Colonic mucosa (tissue), 4 donors: ENCODE measurements at places on chromosomes 11 and 22. TPM values are rescaled to one million over a fixed set of nuclear protein-coding genes. Genes with fewer than 3 reads are reported as not detected.
A peak's percentile ranks its signal among the peaks of the same experiment; 100 is the strongest.

- H3K36me3 ChIP-seq, result no peaks in the 10 kb centered on the region
- no peak overlapping the region for H3K27ac ChIP-seq
- peak; percentile 74 for DNase-seq
- H3K4me1 ChIP-seq, result no peaks in the 10 kb centered on the region
- no peaks in the 10 kb centered on the region for H3K27me3 ChIP-seq
Observed at GRCh38 chr11:17063171-17064002, 14.1 kb downstream of the RPS13 start.

DNA sequence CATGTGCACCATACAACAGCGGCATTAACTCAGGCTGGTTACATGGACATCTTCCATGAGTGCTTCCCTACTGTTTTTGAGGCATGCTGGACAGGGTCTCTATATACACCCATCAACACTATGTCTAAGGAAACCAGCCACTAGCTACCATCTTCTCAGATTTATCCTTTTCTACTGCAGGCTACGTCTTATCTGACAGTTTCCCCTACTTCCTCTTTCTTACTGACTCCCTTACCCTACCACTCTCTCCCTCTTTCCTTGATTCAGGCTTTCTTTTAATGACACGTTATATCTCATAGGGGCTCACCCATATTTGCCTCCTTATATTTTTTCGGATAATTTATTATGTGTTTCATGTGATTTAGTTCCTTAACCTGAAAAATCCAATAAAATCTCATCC, 41.8 kb downstream of the DDI1 start:
- H3K4me3 ChIP-seq, result no peak overlapping the region
- no peaks in the 10 kb centered on the region for H3K4me1 ChIP-seq
- H3K27me3 ChIP-seq, result no peaks in the 10 kb centered on the region
- DNase-seq, result no peak
- no peak overlapping the region for H3K27ac ChIP-seq

GRCh38 chr11:125918140-125918840, 14.0 kb downstream of the DDX25 start:
- no peaks in the 10 kb centered on the region for H3K4me1 ChIP-seq
- H3K36me3 ChIP-seq, result no peaks in the 10 kb centered on the region
- H3K4me3 ChIP-seq, result no peak overlapping the region
- no peak overlapping the region for H3K27ac ChIP-seq

The MS4A3 gene
- not detected for total RNA-seq

DNA sequence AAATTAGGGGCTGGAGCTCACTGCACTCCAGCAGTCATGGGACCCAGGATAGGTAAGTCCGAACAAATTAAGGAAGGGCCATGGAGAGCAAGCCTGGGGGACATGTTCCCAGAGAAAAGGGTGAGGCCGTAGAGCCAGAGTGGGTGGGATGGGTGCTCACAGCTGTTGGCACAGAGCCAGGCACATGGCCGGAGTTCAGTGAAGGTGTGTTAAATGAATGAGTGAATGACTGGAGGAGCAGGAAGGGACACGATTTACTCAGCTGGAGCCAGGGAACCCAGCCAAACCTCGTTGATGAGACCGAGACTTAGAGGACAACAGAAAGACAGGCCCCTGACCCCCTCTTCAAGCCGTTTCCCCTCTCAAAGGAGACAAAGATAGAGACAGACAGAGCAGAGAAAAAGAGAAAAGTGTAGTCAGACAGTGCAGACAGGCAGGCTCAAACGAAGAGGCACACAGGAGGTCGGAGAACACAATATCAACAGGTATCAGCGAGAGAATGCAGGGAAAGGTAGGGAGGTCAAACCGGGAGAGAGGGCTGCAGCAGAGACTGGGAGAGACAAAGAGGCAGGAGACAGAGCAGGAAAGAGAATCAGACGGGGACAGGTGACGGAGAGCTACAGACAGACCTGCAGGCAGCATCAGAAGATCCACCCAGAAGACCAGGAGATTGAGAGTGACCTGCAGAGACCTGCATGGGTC, 590 bp downstream of the SLCO2B1 start:
- H3K4me3 ChIP-seq, result peak overlapping the region; percentile 27
- no peaks in the 10 kb centered on the region for H3K27me3 ChIP-seq
- peak; percentile 92 for DNase-seq
- H3K4me1 ChIP-seq, result peaks cover 22% of the 10 kb centered on the region

DNA sequence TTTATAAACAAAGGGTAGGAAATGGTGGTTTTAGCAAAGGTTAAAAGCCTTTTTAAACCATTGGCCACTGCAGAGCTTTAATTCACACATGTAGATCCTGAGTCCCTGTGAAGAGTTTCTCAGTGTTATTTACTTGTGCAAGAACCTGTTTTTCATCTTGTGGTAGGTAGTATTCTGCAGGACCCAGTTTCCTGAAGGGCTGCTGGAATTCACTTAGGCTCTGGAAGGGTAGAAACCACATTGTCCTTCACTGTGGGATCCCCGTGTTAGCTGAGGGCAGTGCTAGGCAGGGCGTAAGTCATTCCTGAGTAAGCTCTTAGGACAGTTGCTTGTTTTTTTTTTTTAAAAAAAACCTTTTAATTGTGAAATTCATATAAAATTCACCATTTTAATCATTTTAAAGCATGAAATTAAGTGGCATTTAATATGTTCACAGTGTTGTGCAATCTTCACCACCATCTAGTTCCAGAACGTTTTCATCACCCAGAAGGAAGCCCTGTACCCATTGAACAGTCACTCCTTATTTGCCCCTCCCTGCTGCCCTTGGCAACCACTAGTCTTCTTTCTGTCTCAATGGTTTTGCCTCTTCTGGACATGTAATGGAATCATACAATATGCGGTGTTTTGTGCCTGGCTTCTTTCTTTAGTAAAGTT, 77.7 kb downstream of the C22orf31 start:
- H3K4me1 ChIP-seq, result no peaks in the 10 kb centered on the region
- no peak overlapping the region for H3K4me3 ChIP-seq
- H3K27ac ChIP-seq, result no peak overlapping the region
- no peak for DNase-seq
- H3K36me3 ChIP-seq, result no peaks in the 10 kb centered on the region

The OR8A1 gene
- not detected for total RNA-seq

The TEX12 gene
- total RNA-seq, result 0.42 TPM

DNA sequence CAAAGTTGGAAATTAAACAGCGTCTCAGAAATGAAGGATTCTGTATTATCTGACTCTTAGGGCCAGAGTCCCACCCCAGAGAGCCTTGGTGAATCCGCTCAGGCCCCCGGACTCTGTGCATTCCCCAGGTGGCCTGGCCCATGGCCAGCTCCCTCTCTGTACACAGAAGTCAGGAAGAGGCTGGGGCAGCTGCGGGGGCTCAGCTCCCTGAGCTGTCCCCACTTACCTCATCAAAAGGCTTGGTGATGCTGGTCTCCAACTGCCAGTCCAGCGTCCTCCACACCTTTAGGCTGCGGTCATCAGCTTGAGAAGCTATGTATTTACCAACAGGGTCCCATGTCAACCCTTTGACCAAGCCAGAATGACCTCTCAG, 35.0 kb downstream of the HIRA start:
- DNase-seq, result no peak
- no peaks in the 10 kb centered on the region for H3K27me3 ChIP-seq
- no peak overlapping the region for H3K27ac ChIP-seq
- H3K4me1 ChIP-seq, result no peaks in the 10 kb centered on the region

The CLMP gene
- total RNA-seq, result 3.3 TPM

- no peak overlapping the region for H3K4me3 ChIP-seq
- no peaks in the 10 kb centered on the region for H3K27me3 ChIP-seq
- H3K27ac ChIP-seq, result no peak overlapping the region
- no peaks in the 10 kb centered on the region for H3K36me3 ChIP-seq
- no peaks in the 10 kb centered on the region for H3K4me1 ChIP-seq
Observed at GRCh38 chr11:18650859-18651557, 16.9 kb upstream of the SPTY2D1 start.

The UPK2 gene
- not detected for total RNA-seq

The RPS13 gene
- 843 TPM for total RNA-seq

DNA sequence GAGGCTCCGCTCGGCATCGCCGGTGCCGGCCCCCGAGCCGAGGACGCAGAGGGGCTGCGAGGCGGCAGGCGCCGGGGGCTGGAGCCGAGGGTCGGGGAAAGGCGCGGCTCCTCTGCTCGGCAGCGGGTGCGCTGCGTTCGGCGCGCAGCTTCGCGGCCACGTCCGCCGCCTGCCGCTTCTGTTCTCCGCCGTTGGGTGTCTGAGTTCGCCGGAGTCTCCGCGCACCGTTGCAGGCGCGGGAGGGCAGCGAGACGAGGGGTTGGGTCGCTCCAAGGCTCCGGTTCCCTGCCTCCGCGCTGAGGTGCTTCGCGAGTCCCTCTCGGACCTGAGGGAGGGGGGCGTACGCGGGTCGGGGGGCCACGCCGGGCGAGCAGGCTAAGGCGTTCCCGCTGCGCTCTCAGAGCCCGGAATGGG, 347 bp downstream of the MN1 start:
- DNase-seq, result no peak
- peaks cover 40% of the 10 kb centered on the region for H3K27me3 ChIP-seq
- peaks cover 6% of the 10 kb centered on the region for H3K4me1 ChIP-seq
- H3K4me3 ChIP-seq, result peak overlapping the region; percentile 77
- H3K27ac ChIP-seq, result peak overlapping the region; percentile 34

The CARD18 gene
- not detected for total RNA-seq

The TSGA10IP gene
- total RNA-seq, result not detected

DNA sequence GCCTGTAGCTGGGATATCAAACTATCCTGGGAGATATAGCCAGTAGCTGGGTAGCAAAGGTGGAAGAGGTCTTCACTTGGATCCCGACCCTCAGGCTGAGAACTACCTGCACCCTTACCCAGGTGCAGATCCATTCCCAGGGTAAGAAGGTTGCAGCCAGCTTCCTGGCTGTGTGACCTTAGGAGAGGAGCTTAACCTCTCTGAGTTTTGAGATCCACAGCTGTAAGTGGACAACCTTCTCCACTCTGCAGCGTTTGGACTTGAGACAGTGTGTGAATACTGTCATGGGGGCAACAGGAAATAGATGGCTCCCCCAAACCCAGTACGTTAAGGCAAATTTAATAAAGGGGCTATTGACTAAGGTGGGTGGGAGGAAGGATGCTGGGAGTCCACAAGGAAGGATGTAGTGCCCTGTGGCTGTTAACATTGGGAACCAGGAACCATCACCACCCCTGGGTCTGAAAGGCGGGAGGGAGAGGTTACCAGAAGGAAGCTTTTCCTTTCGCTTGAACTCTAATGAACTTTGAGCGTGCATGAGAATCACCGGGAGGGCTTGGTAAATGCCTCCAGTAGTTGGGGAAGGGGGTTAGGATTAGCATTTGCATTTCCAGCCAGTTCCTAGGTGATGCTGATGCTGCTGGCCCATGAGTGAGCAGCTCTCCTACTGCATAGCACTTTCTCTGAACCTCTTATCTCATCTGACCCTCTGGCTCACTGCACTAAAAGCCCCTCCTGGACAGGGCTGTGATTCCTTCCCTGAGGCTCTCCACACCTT, 24.4 kb downstream of the SGSM1 start:
- no peak overlapping the region for H3K4me3 ChIP-seq
- H3K27ac ChIP-seq, result no peak overlapping the region
- H3K4me1 ChIP-seq, result no peaks in the 10 kb centered on the region
- no peaks in the 10 kb centered on the region for H3K36me3 ChIP-seq
- DNase-seq, result no peak

DNA sequence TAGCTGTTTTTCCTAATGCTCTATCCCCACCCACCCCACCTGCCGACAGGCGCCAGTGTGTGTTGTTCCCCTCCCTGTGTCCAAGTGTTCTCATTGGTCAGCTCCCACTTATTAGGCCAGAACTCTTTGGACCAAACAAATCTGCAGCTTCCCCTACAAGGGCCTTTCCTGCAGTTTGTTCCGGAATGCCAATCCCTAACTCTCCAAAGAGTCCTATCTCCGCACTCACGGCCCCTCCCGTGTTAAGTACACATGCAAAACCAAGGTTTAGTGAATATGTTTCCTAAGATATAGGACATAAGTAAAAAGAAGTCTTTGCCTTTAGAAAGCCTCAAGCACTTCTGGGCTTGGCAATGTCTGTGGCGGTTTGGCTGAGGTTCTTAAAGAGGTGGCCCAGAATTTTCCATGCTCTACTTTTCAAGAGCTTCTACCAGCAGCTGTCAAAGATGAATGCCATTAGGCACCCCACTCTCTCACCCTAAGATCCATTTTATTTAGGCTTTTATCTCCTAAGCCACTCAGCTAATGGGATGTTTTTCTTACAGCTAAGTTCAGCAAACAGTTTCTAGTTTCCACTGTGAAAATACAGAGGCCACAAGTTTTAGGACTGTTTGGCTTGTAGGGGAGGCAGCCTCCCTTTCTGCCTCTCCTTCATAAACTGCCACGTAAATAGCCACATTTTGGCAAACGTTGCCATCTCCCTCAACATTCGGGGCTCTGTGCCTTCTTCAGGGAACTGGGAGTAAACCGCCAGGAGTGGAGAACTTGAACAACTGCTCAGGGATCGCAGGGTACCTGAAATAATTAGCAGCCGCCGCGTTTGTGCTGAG, 1.6 kb downstream of the CD59 start:
- DNase-seq, result peak; percentile 69
- H3K36me3 ChIP-seq, result no peaks in the 10 kb centered on the region
- peaks cover 10% of the 10 kb centered on the region for H3K4me1 ChIP-seq
- H3K27me3 ChIP-seq, result no peaks in the 10 kb centered on the region
- H3K4me3 ChIP-seq, result peak overlapping the region; percentile 90

- no peak overlapping the region for H3K27ac ChIP-seq
- no peak for DNase-seq
- H3K4me1 ChIP-seq, result no peaks in the 10 kb centered on the region
- no peaks in the 10 kb centered on the region for H3K27me3 ChIP-seq
- no peak overlapping the region for H3K4me3 ChIP-seq
Observed at GRCh38 chr11:29333993-29334775, 682.6 kb downstream of the KCNA4 start.

- no peak overlapping the region for H3K4me3 ChIP-seq
- no peaks in the 10 kb centered on the region for H3K36me3 ChIP-seq
- no peaks in the 10 kb centered on the region for H3K27me3 ChIP-seq
- no peak overlapping the region for H3K27ac ChIP-seq
- no peaks in the 10 kb centered on the region for H3K4me1 ChIP-seq
- no peak for DNase-seq
Observed at GRCh38 chr11:65300621-65301275, 13.9 kb upstream of the CDC42EP2 start.

DNA sequence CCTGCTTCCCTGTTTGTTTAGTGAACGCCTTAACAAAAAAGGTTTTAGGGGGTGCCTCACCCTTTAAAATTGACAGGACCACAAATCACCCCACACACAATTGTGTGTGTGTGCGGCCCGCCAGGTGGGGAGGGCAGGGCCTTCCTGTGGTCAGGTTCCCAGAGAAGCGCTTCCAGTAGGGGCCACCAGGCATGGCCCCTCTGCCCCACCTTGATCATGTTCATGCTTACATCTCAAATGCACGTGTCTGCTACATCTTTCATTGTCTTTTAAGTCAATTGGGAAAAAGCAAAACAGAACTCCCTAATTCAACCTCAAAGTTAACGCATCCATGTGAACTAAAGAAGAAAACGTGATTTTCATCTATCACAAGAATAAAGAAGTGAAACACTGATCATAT, 1335.3 kb downstream of the TBC1D22A start:
- no peak overlapping the region for H3K4me3 ChIP-seq
- DNase-seq, result no peak
- H3K27ac ChIP-seq, result no peak overlapping the region
- H3K36me3 ChIP-seq, result no peaks in the 10 kb centered on the region
- no peaks in the 10 kb centered on the region for H3K27me3 ChIP-seq

- peaks cover 4% of the 10 kb centered on the region for H3K4me1 ChIP-seq
- peaks cover 6% of the 10 kb centered on the region for H3K36me3 ChIP-seq
- H3K27ac ChIP-seq, result no peak overlapping the region
- no peak for DNase-seq
- no peaks in the 10 kb centered on the region for H3K27me3 ChIP-seq
- no peak overlapping the region for H3K4me3 ChIP-seq
Observed at GRCh38 chr22:41284465-41284864, 1.5 kb downstream of the RANGAP1 start.

The DPP3 gene
- total RNA-seq, result 70.3 TPM

GRCh38 chr11:126194121-126194543, 17.3 kb downstream of the RPUSD4 start:
- H3K4me1 ChIP-seq, result no peaks in the 10 kb centered on the region
- no peak overlapping the region for H3K27ac ChIP-seq
- DNase-seq, result peak; percentile 46
- no peak overlapping the region for H3K4me3 ChIP-seq
- H3K27me3 ChIP-seq, result no peaks in the 10 kb centered on the region

The SEZ6L gene
- not detected for total RNA-seq
